Activated B cell treated with CpG ODN at 0.5 μM for 24 hours (primary cell): ENCODE measurements at places on chromosomes 1 and 21.
A peak's percentile ranks its signal among the peaks of the same experiment; 100 is the strongest.

GRCh38 chr1:155006601-155007101 is 4.0 kb downstream of the ZBTB7B start:
- H3K27me3 ChIP-seq, result no peaks in the 10 kb centered on the region
- peaks cover 14% of the 10 kb centered on the region for H3K36me3 ChIP-seq
- H3K27ac ChIP-seq, result peak overlapping the region; percentile 88

DNA sequence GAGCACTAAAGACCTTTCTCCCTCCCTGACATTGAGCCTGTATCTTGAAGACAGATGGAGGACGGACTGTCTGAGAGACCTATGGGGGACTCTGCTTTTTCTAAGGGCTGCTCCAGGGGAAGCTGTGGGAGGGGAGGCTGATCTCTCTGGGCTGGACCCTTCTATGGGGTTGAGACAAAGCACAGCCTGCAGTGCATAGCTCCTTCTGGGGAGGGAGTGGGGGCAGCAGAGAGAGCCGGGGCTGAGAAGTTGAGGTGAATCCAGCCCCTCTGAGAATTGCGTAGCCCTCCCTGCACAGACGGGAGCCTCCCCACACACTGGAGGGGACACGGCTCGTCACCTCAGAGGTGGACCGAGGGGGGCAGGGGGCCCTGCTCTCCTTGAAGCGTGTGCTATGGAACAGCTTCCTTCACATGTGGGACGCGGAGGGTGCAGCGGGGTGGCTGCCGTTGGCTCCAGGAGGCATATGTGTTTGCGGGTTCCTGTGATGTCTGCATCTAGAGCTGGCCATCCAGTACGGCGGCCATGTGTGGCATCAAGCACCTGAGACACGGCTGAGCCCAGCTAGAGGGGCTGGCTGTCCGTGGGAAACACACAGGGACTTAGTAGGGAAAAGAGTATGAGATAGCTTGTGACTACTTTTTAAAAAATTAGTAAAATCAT is 299.1 kb downstream of the CAMTA1 start:
- no peak overlapping the region for H3K4me3 ChIP-seq
- no peaks in the 10 kb centered on the region for H3K27me3 ChIP-seq
- no peaks in the 10 kb centered on the region for H3K36me3 ChIP-seq

DNA sequence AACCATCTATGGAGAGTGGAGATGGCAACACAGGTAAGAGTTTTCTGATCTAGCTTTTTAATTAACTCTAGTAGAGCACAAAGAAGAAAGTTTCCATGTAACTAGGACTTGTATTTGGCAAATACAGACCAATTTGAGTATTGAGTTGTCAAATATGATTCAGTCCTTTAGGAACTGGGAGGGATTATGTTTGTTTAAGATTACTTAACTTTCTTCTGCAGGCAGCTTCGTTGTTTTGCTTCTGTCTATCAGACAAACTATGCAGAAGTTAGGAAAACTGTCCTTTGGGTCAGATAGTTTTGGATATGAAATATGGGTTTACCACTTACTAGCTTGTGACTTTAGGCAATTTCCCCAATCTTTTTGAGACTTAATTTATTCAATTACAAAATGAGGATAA is 111.8 kb downstream of the POU2F1 start:
- peaks cover 29% of the 10 kb centered on the region for H3K36me3 ChIP-seq
- no peaks in the 10 kb centered on the region for H3K27me3 ChIP-seq
- peaks cover 65% of the 10 kb centered on the region for H3K4me1 ChIP-seq
- no peak for DNase-seq

GRCh38 chr1:147807405-147807804 is 47.0 kb upstream of the GJA5 start:
- no peaks in the 10 kb centered on the region for H3K36me3 ChIP-seq
- no peaks in the 10 kb centered on the region for H3K4me1 ChIP-seq
- DNase-seq, result no peak

DNA sequence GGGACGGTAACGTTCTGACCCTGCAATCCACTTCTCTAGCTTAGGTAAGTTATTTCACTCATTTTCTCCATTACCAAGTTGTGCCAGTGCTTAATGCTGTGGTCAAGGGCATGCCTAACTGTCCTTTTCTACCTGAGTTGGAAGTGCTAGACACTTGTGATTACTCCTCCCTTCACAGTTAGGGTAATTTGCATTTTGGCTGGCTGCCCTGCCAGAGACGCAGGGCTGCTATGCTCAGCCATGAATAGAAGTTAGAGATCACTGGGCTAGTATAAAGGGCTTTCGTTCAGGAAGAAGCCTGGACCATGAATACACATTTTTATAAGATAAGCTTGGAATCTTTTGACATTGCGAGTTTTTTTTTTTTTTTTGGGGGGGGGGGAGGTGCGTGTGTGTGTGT is 633.2 kb upstream of the NEGR1 start:
- H3K4me3 ChIP-seq, result no peak overlapping the region
- no peak overlapping the region for H3K27ac ChIP-seq
- DNase-seq, result no peak

DNA sequence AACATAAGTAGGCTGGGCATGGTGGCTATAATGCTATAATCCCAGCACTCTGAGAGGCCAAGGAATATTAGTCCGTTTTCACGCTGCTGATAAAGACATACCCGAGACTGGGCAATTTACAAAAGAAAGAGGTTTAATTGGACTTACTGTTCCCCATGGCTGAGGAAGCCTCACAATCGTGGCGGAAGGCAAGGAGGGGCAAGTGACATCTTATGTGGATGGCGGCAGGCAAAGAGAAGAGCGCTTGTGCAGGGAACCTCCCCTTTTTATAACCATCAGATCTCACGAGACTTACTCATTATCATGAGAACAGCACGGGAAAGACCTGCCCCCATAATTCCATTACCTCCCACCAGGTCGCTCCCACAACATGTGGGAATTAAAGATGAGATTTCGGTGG is 28.5 kb downstream of the PTGFRN start:
- H3K4me1 ChIP-seq, result no peaks in the 10 kb centered on the region
- H3K4me3 ChIP-seq, result no peak overlapping the region
- peaks cover 7% of the 10 kb centered on the region for H3K27me3 ChIP-seq
- no peak for DNase-seq
- no peak overlapping the region for H3K27ac ChIP-seq

- no peak for DNase-seq
- peaks cover 4% of the 10 kb centered on the region for H3K27me3 ChIP-seq
- no peak overlapping the region for H3K4me3 ChIP-seq
- no peak overlapping the region for H3K27ac ChIP-seq
- H3K36me3 ChIP-seq, result no peaks in the 10 kb centered on the region
Measured at GRCh38 chr1:55860798-55861519, 645.8 kb upstream of the USP24 start.

DNA sequence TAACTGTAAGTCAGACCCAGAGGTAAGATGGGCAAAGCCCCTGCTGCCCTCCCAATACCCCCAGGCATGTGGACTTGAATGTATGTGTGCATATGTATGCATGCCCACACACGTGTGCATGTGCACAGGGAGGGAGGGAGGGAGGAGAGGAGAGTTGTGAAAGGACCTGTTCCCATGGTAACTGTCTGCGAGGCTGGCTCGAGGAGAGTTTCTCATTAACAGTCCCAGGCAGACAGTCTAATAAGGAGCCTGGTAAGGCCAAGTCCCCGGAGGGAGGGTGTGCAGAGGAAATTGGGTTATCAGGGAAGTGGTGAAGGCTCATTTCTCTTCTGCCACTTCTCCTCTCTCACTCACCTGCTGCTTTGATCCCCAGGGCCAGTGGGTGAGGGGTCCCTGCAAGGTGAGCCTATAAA is 74.9 kb downstream of the NFASC start:
- no peaks in the 10 kb centered on the region for H3K4me1 ChIP-seq
- no peak overlapping the region for H3K27ac ChIP-seq
- DNase-seq, result no peak
- H3K36me3 ChIP-seq, result no peaks in the 10 kb centered on the region
- H3K27me3 ChIP-seq, result peaks cover 4% of the 10 kb centered on the region
- no peak overlapping the region for H3K4me3 ChIP-seq

DNA sequence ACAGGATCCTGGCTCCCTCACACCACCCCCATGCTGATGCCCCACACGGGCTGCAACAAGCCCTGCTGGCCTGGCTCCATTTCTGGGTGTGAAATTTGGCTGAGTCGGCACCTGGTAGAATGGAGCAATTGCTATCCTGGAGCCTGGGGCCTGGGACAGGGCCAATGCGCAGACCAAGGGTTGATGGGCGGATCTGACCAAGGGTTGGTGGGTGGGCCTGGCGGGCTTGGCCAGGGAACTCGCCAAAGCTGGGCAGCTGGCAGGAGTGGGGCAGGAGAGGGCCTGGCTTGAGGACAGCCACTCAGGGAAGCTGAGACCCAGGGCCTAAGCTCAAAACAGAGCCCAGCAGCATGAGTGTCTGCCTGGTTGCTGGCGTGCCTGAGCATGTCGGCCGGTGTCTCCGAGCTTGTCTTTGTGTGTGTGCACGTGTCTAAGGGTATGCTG is 70.9 kb upstream of the POU3F1 start:
- no peak overlapping the region for H3K27ac ChIP-seq
- no peak for DNase-seq
- no peak overlapping the region for H3K4me3 ChIP-seq
- no peaks in the 10 kb centered on the region for H3K36me3 ChIP-seq
- no peaks in the 10 kb centered on the region for H3K27me3 ChIP-seq

DNA sequence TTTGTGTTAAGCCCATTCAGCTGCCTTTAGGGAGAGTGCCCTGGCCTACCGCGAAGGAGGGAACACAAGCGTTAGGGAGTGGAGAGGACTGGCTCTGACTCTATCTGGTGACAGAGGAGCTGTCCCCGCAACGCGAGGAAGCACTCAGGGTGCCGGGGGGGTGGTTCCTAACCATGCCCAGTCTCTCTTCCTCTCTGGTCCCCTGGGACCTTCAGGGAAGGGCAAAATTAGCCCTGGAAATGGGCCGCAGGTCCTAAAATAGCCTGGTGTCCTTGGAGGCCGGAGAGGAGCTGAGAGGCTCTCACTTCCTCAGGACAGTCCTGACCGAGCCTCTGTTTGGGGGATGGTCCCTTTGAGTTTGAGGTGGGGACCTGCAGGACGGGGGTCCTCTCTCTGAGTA is 5.8 kb downstream of the SLC45A1 start:
- DNase-seq, result no peak
- H3K4me3 ChIP-seq, result no peak overlapping the region
- H3K27ac ChIP-seq, result no peak overlapping the region
- peaks cover 6% of the 10 kb centered on the region for H3K27me3 ChIP-seq
- peaks cover 6% of the 10 kb centered on the region for H3K4me1 ChIP-seq

DNA sequence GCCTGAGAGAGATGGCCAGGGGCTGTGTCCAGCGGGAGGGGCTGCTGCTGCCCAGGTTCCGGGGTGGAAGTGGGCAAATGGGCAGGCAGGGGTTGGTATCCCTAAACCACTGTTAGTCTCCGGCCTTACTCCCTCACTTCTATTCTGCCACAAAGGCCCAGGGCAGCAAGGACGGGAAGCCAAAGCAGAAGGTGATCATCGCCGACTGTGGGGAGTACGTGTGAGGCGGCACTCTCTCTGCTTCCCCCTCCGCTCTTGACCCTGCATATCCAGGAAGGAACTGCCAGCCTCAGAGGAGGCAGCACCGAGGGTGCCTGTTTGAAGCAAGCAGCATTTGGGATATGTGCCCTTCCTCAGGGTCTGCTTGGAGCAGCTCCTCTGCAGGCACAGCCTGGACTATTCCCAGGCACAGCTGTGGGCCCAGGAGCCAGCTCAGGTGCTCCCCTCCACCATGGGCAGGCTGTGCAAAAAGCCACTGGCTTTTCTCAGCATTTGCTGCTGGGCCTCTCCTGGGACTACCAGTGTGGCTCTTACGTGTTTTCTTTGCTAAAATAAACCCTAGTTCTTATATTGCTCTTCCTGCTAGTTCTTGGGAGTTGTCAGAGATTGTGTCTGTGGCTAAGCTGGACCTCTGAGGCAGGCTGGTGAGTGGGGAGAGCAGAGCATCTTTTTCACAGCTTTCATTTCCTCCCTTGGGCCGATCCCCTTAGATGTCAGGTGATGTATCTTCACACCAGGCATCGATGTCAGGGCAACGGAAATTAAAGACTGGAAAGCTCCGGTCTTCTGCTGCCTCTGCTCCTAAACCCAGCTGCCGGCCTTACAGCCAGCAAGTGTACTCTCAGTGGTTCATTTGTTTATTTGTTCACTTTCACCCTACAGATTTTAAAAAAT is 14.7 kb downstream of the PPIE start:
- no peak overlapping the region for H3K4me3 ChIP-seq
- H3K4me1 ChIP-seq, result no peaks in the 10 kb centered on the region
- no peak for DNase-seq
- peaks cover 97% of the 10 kb centered on the region for H3K36me3 ChIP-seq

DNA sequence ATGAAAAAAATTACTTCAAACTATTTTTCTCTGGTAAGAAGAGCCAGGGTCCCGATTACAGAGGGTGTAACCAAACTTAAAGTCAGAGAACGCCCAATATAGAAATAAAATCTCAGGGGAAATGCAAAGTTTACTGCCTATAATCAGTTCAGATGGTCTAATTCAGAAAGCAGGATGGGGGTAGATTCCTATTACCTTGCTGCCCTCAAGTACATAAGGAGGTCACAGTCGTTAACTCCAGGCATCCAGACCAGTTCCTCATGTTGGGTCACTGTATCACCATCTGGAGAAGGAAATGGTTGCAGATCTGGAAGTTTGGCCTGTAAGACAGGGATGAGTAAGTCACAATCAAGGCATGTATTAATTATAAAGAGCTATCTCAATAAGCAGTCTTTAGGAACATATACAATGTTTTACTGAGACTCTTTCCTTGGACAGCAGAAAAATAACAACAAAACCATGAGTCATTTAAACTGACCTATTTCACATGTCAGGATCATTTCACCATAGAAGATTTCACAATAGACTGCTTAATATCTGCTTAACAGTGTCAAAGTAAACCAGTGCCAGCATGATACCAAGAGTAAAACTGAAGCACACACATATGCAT is 179.4 kb downstream of the SLC45A1 start:
- DNase-seq, result no peak
- H3K36me3 ChIP-seq, result peaks cover 41% of the 10 kb centered on the region
- H3K4me1 ChIP-seq, result peaks cover 63% of the 10 kb centered on the region

DNA sequence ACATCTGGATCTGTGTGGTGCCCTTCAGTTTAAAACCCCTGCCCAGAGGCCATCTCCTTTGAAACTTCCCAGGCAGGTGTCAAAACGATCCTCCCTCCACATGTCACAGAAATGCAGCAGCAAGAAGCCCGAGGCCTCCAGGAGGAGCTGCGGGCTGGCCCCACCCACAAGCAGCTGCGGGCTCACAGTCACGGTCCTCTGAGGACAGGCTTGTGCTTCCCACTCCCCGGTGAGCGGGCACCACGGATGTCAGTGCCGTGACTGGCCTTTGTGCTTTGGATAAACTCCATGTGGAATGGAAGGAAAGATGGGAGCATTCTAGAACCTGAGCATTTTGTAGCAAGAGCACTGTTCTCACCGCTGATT is 65.8 kb downstream of the SIK1 start:
- H3K36me3 ChIP-seq, result no peaks in the 10 kb centered on the region
- no peaks in the 10 kb centered on the region for H3K27me3 ChIP-seq
- DNase-seq, result no peak
- peak overlapping the region; percentile 45 for H3K4me3 ChIP-seq

GRCh38 chr1:167476061-167476460 is 42.3 kb downstream of the CD247 start:
- no peak overlapping the region for H3K27ac ChIP-seq
- peaks cover 27% of the 10 kb centered on the region for H3K27me3 ChIP-seq
- no peaks in the 10 kb centered on the region for H3K4me1 ChIP-seq
- no peaks in the 10 kb centered on the region for H3K36me3 ChIP-seq
- H3K4me3 ChIP-seq, result no peak overlapping the region

- no peaks in the 10 kb centered on the region for H3K36me3 ChIP-seq
- DNase-seq, result no peak
- H3K27me3 ChIP-seq, result peaks cover 39% of the 10 kb centered on the region
- H3K4me1 ChIP-seq, result peaks cover 2% of the 10 kb centered on the region
- H3K4me3 ChIP-seq, result no peak overlapping the region
Measured at GRCh38 chr1:10836726-10837125, 40.3 kb upstream of the CASZ1 start.

GRCh38 chr1:82491301-82492048 is 690.7 kb downstream of the ADGRL2 start:
- no peak for DNase-seq
- no peak overlapping the region for H3K4me3 ChIP-seq
- H3K27ac ChIP-seq, result no peak overlapping the region
- no peaks in the 10 kb centered on the region for H3K4me1 ChIP-seq
- no peaks in the 10 kb centered on the region for H3K27me3 ChIP-seq
